ENCODE measurements at places on chromosomes 4 and X. TPM values are rescaled to one million over a fixed set of nuclear protein-coding genes. Genes with fewer than 3 reads are reported as not detected.
A peak's percentile ranks its signal among the peaks of the same experiment; 100 is the strongest.

DNA sequence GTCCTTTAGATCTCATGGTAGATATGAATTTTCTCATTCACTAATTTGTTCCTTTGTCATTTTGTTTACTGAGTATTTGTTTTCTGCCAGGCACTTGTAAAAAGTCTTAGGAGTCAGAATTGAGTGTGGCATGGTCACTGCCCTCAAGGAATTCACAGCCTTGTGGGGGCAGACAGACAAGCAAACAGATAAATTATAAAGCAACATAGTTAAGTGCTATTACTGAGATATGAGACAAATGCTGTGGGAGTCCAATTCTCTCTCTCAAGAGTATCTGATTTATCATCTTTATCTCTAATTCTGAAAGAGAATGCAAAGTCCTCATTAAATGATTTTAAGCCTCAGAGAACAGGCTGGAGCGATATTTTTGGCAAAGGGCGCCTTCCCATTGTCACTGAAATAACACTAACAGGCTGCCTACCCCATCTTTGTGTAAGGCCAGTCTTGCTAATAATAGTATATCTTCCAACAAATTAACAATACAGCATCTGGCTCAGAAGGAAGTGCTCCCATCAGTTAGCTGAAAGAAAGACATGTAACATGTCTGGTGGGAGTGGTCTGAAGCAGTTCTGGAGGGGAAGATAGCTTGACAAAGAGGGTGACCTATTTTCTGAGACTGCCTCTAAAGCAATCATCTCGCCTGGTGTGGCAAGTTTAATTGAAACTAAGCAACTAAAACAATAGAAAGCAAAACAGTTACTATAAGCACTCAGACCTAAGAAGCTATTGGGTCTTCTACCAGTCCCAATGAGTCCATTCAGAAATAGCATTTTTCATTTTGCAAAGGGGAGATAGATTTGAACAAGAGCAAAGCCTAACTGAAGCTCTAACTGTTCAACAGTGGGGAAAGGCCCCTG is 61.5 kb upstream of the AMOT start:
- no peak for DNase-seq

DNA sequence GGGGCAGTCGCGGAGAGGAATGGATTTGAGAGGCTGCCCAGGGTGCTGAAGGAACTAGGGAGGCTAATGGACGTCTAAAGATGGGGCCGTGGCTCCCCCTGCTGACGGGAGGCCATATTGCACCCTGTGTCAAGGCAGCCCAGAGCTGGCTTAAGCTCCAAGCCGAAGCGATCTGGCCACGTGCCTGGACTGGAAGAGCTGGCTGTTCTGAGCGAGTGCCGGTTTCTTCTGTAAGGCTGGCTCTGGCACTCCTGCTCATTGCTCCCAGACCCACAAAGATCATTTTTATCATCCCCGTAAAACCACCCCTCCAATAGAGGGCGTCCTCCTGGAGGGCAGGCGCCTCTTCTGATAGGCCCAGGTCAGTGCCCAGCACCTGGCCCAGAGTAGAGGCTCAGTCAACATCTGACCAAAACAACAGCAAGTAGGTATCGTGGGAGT is 5.6 kb downstream of the PNCK start:
- DNase-seq, result peak; percentile 63

- no peak for DNase-seq
These were observed 223.5 kb downstream of the APBB2 start for GRCh38 chr4:40990899-40991265.

GRCh38 chrX:37912304-37912703 is 64.9 kb upstream of the DYNLT3 start:
- no peak for DNase-seq

- DNase-seq, result peak; percentile 38
These were observed 75.7 kb upstream of the DCLK2 start for GRCh38 chr4:150002561-150002960.

DNA sequence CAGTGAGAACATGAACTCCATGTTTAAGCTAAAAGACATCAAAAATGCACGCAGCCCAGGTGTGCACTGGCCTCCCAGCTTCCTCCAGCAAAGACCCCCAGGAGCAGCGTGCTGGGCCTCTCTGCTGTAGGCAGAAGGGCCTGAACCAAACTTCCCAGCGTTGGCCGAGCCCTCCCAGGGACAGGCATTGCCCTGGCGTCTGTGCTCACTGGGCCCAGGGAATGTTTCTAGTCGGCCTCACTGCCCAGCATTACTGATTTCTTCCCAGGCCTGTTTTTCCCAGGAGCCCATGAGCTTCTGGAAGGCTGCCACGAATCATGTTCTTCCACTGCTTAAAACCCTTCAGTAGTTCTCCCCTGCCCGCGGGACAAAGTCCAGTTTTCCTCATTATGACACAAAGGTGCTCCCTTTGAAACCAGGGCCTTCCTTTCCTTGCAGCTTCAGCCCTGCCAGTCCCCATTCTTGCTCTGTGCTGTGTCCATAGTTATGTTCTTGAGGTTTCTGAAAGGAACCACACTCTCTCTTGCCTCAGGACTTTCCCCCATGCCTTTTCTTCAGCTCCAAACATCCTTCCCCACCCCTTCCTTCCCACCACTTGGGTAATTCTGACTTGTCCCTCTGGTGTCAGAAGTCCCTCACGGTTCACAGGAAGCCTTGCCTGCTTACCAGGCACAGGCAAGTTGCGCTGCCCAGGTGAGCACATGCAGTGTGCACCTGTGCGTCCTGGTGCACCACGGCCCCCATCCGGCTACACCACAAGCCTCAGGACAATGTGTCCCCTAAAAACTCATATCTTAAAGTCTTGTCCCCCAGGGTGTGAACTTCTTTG is 93.4 kb upstream of the ENPP6 start:
- no peak for DNase-seq

DNA sequence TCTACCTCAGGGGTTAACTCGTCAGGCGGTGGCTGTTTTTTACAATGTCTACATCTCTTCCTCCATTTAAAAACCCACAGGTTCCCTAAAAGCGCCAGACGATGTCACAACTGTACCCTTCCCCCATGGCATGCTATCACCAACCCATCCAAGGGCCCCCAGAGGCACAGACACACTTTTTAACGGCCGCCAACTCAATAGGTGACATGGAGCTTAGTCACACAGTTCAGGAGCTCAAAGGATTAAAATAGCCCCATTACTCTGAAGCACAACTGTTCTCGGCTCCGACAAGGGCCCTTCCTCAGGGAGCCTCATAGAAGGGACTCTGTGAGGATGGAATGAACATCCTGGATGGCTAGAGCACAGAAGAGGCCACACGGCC is 12.4 kb downstream of the SH3KBP1 start:
- DNase-seq, result peak; percentile 87

DNA sequence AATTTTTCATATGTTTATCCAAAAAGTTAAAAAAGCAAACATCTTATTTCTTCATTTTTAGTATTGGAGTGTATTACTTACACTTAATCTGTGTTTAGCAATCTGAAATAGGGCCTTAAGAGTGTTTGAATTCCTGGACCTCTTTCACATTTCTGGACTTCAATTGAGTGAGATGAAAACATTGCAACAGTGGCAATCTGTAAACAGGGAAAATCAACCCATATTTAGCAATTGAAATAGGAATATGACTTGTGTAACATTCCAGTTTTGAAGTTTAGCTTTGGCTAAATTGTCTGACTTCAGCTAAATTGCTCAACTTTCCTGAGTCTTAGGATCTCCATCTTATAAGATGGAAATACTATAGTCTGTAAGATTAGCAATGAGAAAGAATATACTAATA is 34.6 kb upstream of the FHL1 start:
- DNase-seq, result no peak

- peak; percentile 6 for DNase-seq
These were observed 49.5 kb upstream of the TMLHE start for GRCh38 chrX:155662282-155662681.

DNA sequence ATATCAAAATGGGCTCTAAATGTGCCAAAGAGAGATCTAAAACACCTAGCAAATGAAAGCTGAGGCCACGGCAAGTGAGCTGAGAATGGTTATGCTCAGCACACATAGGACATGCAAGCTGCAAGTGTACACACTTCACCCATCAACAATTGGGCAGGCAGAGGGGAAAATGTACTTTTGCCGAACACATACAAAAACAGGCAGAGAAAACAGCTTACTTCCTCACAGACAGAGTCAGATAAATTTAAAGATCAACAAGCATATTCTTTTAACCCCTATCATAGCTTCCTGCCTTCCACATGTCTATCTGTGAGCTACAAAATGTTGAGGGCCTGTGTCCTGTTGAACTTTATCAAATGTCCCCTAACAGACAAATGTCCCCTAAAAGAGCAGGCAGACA is 60.3 kb downstream of the SH3KBP1 start:
- no peak for DNase-seq

DNA sequence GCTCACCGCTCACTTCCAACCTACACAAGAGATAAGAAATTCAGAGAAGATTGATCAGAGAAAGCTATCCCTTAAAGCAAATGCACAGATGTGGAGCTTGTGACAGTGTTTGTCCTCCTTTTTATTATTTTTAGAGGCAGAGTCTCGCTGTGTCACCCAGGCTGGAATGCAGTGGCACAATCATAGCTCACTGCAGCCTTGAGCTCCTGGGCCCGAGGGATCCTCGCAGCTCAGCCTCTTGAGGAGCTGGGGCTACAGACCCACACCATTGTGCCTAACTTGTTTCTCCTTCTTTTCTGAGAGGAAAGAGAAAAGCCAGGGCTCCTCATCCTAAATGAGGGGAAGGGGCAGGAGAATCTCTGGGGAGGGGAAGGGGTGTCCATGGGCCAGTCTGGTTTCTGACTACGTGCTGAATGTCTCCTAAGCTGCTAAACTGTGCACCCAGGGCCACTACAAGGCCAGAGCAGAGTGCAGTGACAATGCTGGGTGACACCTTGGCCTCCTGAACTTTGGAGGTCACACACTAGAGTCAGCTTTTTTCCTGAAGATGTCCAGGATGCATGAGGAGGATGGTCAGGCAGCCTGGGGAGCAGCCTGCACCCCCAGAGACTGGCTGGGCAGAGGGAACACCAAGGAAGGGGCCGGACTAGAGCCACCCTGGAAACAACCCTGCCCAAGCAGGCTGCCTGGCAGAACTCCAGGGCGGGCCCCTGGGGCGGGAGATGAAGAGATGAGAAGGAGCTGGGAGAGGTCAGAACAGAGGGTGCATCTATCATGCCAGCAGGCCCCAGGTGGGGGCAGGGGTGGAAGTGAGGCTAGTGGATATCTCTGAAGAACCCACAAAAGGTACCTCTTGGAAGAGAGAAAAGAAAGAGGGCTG is 55.5 kb upstream of the PROM1 start:
- DNase-seq, result no peak

GRCh38 chr4:91035276-91035675 is 908.1 kb downstream of the CCSER1 start:
- DNase-seq, result no peak

- no peak for DNase-seq
These were observed 718.9 kb downstream of the ADGRL3 start for GRCh38 chr4:61918987-61919386.

- no peak for DNase-seq
These were observed 58.0 kb downstream of the SPCS3 start for GRCh38 chr4:176377780-176378179.

The CENPE gene
- total RNA-seq, result 1.3 TPM

The FRMPD4 gene
- not detected for total RNA-seq

The FAM241A gene
- total RNA-seq, result 1.3 TPM

The NEIL3 gene
- 1.3 TPM for total RNA-seq
